Left lung (tissue), 14 donors: ENCODE measurements at places on chromosomes 11 and 22. TPM values are rescaled to one million over a fixed set of nuclear protein-coding genes. Genes with fewer than 3 reads are reported as not detected.

DNA sequence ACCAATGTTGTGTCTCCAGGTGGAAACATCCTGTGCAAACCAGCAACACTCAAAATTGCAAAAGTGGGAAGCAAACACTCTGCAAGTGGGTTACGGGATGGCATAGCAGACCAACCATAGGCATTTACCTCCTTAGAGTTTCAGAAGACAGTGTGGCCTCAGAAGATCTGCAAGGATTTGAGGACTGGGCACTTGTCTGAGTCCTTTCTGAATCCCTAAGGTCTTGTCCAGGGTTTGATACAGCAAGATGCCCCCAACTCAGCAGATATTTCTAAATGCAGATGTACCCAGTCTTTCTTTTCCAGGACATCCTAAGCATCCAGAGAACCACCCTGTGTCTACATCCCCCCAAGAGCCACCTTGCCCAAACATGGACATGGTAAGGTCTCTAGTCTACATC, 51.7 kb upstream of the SHANK2 start:
- DNase-seq = no peak
- H3K27me3 ChIP-seq = no peaks in the 10 kb centered on the region
- no peak overlapping the region for H3K4me3 ChIP-seq

- no peak for DNase-seq
- H3K27ac ChIP-seq = no peak overlapping the region
- H3K4me1 ChIP-seq = no peaks in the 10 kb centered on the region
- H3K36me3 ChIP-seq = no peaks in the 10 kb centered on the region
- H3K4me3 ChIP-seq = no peak overlapping the region
Observed at GRCh38 chr22:37619991-37620390, 11.4 kb downstream of the GGA1 start.

DNA sequence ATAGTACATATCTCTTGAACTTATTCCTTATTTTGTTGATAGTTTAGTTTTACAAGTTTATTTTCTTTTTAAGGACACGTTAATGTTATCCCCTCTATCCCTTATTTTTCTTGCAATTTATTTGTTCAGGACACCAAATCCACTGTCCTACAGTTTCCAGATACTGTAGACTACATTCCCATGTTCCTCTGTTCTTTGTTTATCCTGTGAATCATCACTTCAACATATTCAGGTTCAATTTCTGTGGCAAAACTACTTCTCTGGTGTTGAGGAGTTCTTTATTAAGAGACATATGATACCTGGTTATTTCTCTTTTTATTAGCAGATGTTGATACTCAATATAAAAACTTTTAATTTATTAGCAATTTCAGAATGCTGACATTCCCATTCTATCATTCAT, 72.8 kb upstream of the CLNS1A start:
- no peak overlapping the region for H3K4me3 ChIP-seq
- no peaks in the 10 kb centered on the region for H3K4me1 ChIP-seq
- no peak for DNase-seq
- no peak overlapping the region for H3K27ac ChIP-seq
- no peaks in the 10 kb centered on the region for H3K36me3 ChIP-seq
- H3K27me3 ChIP-seq = no peaks in the 10 kb centered on the region

GRCh38 chr11:132898676-132899075, 633.6 kb downstream of the OPCML start:
- no peak overlapping the region for H3K27ac ChIP-seq
- no peak overlapping the region for H3K4me3 ChIP-seq
- no peaks in the 10 kb centered on the region for H3K4me1 ChIP-seq
- no peaks in the 10 kb centered on the region for H3K27me3 ChIP-seq
- DNase-seq = no peak

- H3K27me3 ChIP-seq = peaks cover 43% of the 10 kb centered on the region
- H3K4me3 ChIP-seq = no peak overlapping the region
- no peak overlapping the region for H3K27ac ChIP-seq
- no peaks in the 10 kb centered on the region for H3K4me1 ChIP-seq
- no peaks in the 10 kb centered on the region for H3K36me3 ChIP-seq
Observed at GRCh38 chr11:1701091-1701807, 4.3 kb downstream of the KRTAP5-6 start.

- no peak overlapping the region for H3K27ac ChIP-seq
- no peak overlapping the region for H3K4me3 ChIP-seq
- H3K4me1 ChIP-seq = no peaks in the 10 kb centered on the region
- H3K36me3 ChIP-seq = no peaks in the 10 kb centered on the region
- no peaks in the 10 kb centered on the region for H3K27me3 ChIP-seq
Observed at GRCh38 chr11:87020336-87020735, 17.4 kb upstream of the TMEM135 start.

GRCh38 chr11:69444381-69445130, 36.9 kb upstream of the LINC01488 start:
- peaks cover 53% of the 10 kb centered on the region for H3K4me1 ChIP-seq
- H3K36me3 ChIP-seq = no peaks in the 10 kb centered on the region
- peaks cover 22% of the 10 kb centered on the region for H3K27me3 ChIP-seq
- H3K27ac ChIP-seq = peak overlapping the region; percentile 78
- H3K4me3 ChIP-seq = no peak overlapping the region
- peak; percentile 89 for DNase-seq

DNA sequence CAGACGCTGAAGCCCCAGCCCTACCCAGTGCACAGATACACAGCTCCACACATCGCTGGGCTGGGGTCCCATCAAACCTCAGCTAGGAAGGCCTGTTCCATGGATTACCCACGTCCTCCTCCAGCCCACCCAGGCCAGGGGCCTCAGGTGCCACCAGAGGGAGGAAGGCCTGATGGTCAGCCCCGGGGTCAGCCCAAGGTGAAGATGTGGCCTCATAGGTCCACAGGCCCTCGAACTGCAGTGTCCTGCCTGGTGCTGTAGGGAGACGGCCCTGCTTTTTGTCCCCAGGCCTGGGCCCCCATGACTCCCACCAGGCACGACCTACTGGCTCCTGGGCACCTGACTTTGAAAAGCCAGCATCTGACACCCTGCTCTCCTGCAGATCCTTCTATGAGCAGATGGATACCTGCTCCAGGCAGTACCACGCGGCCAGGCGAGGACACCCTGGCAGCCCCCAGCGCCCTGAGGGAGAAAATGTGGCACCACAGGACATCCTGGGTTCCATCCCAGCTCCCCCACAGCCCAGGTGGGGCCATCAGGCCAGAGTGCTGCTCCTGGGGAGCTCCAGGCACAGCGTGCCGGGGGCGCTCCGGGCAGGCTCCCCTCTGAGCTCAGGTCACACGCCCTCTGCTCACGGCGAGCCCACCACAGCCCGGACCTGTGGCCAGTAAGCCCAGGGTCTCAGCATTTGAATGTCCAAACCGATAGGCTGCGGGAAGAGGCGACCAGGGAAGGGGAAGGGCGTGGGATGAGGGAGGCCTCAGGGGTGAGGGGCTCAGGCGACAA, 15.8 kb upstream of the MOB2 start:
- H3K27ac ChIP-seq = no peak overlapping the region
- DNase-seq = no peak
- H3K4me3 ChIP-seq = no peak overlapping the region
- no peaks in the 10 kb centered on the region for H3K36me3 ChIP-seq
- peaks cover 14% of the 10 kb centered on the region for H3K4me1 ChIP-seq

DNA sequence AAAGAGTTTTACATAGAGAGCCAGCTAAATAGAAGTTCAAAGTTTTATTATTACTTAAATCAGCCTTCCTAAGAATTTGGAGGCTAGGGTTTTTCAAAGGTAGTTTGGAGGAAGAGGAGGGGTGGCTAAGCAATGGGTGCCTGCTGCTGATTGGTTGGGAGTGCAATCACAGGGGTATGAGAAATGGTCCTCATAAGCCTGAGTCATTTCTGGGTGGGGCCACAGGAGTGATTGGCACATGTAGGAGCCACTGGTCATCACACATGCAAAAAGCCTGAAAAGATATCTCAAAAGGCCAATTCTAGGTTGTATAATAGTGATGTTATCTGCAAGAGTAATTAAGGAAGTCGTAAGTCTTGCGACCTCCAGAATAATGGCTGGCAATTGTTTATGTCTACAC, 12.9 kb downstream of the OR51L1 start:
- H3K36me3 ChIP-seq = no peaks in the 10 kb centered on the region
- no peaks in the 10 kb centered on the region for H3K27me3 ChIP-seq
- no peak for DNase-seq
- no peaks in the 10 kb centered on the region for H3K4me1 ChIP-seq

GRCh38 chr11:111523343-111523742, 8.8 kb downstream of the HOATZ start:
- no peaks in the 10 kb centered on the region for H3K4me1 ChIP-seq
- H3K36me3 ChIP-seq = no peaks in the 10 kb centered on the region
- H3K27ac ChIP-seq = no peak overlapping the region
- H3K4me3 ChIP-seq = no peak overlapping the region
- no peaks in the 10 kb centered on the region for H3K27me3 ChIP-seq
- DNase-seq = no peak

GRCh38 chr22:44392446-44392921, 79.7 kb upstream of the SHISAL1 start:
- H3K4me1 ChIP-seq = no peaks in the 10 kb centered on the region
- H3K4me3 ChIP-seq = no peak overlapping the region
- H3K27me3 ChIP-seq = peaks cover 18% of the 10 kb centered on the region
- no peak overlapping the region for H3K27ac ChIP-seq
- DNase-seq = no peak
- H3K36me3 ChIP-seq = no peaks in the 10 kb centered on the region

GRCh38 chr11:92322225-92322624, 97.6 kb downstream of the FAT3 start:
- H3K27ac ChIP-seq = no peak overlapping the region
- DNase-seq = no peak
- H3K4me3 ChIP-seq = no peak overlapping the region
- no peaks in the 10 kb centered on the region for H3K4me1 ChIP-seq
- no peaks in the 10 kb centered on the region for H3K27me3 ChIP-seq

- no peaks in the 10 kb centered on the region for H3K27me3 ChIP-seq
- no peaks in the 10 kb centered on the region for H3K36me3 ChIP-seq
- peak; percentile 64 for DNase-seq
- H3K27ac ChIP-seq = peak overlapping the region; percentile 95
Observed at GRCh38 chr22:38201371-38201710, 453 bp upstream of the MAFF start.

GRCh38 chr11:12801976-12802375, 127.8 kb downstream of the TEAD1 start:
- DNase-seq = no peak
- peaks cover 6% of the 10 kb centered on the region for H3K27me3 ChIP-seq
- H3K36me3 ChIP-seq = no peaks in the 10 kb centered on the region
- H3K4me1 ChIP-seq = peaks cover 20% of the 10 kb centered on the region
- no peak overlapping the region for H3K27ac ChIP-seq

- DNase-seq = no peak
- H3K27ac ChIP-seq = no peak overlapping the region
- H3K27me3 ChIP-seq = no peaks in the 10 kb centered on the region
- H3K36me3 ChIP-seq = peaks cover 72% of the 10 kb centered on the region
Observed at GRCh38 chr11:57704932-57705331, 7.1 kb downstream of the MED19 start.

DNA sequence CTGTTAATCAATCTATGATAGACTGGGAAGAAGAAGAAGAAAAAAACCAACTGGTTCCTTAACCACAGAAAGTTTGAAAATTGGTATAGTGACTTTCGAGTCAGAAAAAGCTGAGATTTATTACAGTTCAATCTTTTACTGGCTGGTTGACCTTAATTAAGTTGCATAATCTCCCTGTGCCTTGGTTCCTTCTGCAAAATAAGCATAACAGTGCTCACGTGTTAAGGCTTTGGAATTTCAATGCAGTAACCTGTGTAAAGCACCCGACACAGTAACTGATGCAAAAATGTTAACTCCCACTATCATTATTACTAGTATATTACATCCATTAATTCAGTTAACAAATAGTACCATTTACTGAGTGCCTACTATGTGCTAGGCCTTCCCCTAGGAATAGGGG, 22.6 kb upstream of the E2F8 start:
- DNase-seq = no peak
- no peak overlapping the region for H3K27ac ChIP-seq
- no peak overlapping the region for H3K4me3 ChIP-seq
- no peaks in the 10 kb centered on the region for H3K4me1 ChIP-seq
- no peaks in the 10 kb centered on the region for H3K27me3 ChIP-seq
- H3K36me3 ChIP-seq = no peaks in the 10 kb centered on the region

DNA sequence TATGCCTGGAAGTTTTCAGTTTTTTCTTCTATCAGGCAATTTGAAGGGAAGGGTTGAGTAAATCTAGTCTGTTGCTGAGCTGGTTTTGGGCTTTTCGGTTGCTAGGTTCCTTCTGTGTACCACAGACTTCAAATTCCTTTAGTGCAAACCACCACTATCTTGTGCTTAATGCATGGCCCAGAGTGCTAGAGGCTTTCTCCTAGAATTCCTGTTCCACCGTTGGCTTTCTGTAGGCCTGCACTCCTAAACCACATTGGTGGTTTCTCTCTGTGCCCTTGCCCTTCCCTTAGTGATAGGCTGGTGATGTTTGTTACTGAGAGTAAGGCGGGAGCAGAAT, 47.1 kb upstream of the CTSC start:
- no peaks in the 10 kb centered on the region for H3K4me1 ChIP-seq
- no peak for DNase-seq
- no peak overlapping the region for H3K4me3 ChIP-seq
- H3K36me3 ChIP-seq = no peaks in the 10 kb centered on the region
- no peaks in the 10 kb centered on the region for H3K27me3 ChIP-seq

DNA sequence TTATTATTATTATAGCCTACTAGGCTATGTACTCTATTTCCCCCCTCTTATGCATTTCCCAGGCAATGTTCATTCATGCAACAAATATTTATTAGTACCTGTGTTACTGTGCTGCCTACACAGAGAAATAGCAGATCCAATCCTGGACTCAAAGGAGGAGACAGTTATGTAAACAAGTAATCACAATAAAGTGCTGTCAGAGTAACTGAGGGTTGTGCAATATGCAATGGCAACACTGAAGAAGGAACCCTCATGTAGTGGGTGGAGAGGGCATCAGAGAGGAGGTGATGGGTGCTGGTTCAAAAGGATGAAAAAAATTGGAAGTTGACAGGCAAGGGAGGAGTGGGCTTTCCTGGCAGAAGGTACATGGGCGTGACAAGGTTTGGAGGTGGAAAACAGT, 886 bp upstream of the P4HA3 start:
- no peak overlapping the region for H3K27ac ChIP-seq
- H3K27me3 ChIP-seq = no peaks in the 10 kb centered on the region
- H3K36me3 ChIP-seq = no peaks in the 10 kb centered on the region
- H3K4me1 ChIP-seq = peaks cover 8% of the 10 kb centered on the region
- no peak for DNase-seq
- no peak overlapping the region for H3K4me3 ChIP-seq

TMEM121B gene
- 0.41 TPM for total RNA-seq

GLB1L2 gene
- total RNA-seq = 11.9 TPM

TRIM48 gene
- total RNA-seq = not detected

GLYAT gene
- total RNA-seq = not detected

APLNR gene
- total RNA-seq = 21.9 TPM

TTLL12 gene
- total RNA-seq = 26.4 TPM

FHIP1B gene
- 43.0 TPM for total RNA-seq

IGF2 gene
- total RNA-seq = 12.0 TPM

GNG3 gene
- total RNA-seq = not detected

OR2AT4 gene
- total RNA-seq = not detected

CBX6 gene
- total RNA-seq = 63.0 TPM
